NCI-H446 treated with DMSO at 0.1 percent for 48 hours (cell line): ENCODE measurements at places on chromosomes 11 and 22.

DNA sequence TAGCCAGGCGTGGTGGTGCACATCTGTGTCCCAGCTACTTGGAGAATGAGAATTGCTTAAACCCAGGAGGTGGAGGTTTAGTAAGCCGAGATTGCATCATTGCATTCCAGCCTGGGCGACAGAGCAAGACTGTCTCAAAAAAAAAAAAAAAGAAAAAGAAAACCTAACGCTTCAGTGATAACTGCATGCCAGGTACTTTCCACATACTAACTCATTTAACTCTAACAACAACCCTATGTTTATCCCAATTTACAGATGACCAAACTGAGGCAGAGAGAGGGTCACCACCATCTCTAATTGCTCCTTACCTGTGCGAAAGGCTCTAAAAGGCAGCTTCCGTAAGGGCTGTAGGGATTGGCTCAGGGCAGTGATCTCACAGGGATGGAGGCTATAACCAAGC is 11.6 kb downstream of the PISD start:
- DNase-seq, result no peak

DNA sequence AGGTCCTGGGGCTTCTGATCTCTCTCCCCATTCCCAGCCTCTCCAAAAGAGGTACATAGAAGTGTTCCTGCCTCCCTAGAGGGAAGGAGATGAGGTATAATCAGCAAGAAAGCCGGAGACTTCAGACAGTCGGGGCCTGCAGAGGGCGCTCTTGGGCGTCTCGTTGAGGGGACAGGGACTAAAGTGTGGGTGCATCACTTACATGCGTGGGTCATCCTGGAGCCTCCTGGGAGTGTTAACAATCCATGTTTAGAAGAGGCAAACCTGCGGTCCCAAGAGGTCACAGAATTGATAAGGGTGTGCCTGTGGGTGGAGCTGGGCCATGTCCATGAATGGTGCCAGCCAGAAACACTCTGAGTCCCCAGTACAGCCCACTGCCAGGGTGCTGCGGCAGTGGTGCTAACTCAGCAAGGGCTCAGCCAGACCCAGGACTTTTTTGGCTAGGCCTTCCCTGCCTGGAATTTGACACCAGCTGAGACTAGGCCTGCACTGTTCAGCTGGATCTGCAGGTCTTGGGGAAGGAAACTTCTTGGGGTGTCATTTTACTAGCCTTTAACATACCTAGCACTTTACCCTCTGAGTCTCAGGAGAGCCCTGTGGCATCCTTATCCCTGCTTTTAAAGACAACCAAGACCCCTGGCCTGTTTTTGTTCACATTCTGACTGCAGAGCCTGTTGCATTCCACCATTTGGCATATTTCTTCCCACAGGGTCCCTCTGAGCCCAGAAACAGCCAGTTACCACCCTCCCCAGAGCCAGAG is 5.5 kb downstream of the YDJC start:
- no peak for DNase-seq

DNA sequence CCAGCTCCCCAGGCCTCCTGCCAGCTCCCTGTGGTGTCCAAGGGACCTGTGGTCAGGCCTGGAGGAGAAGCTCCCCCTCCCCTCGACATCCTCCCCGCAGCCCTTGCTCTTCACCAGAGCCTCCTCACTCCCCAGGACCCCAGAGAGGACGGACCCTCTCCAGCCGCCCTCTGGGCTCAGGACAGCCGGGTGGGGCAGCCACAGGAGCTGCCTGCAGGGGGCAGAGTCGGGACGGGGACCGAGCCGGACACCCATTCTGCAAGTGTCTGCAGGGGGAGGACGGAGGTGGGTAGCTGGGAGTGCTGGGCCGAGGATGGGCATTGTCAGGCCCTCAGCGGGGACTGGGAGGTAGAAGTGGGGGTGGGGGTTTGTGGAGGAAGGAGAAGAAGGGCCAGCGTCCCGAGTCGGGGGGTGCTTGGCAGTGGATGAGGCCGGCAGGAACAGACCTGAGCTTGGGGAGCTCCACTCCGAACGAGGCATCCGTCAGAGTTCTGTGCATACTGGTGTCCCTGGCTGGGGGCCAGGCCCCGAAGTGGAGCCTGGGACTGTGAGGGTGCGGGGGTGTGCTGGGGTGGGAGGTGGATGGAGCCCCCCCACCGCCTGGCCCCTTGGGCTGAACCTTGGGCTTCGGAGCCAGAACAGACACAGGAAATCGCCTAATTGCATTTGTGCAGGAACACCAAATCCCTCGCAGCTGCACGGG is 15.2 kb downstream of the PRR33 start:
- DNase-seq, result no peak

- DNase-seq, result no peak
These were observed 5.7 kb downstream of the ZFTA start for GRCh38 chr11:63762654-63763495.

- DNase-seq, result no peak
These were observed 533.1 kb upstream of the TENM4 start for GRCh38 chr11:79973721-79974617.

GRCh38 chr11:12213883-12214282 is 103.5 kb downstream of the MICAL2 start:
- no peak for DNase-seq

DNA sequence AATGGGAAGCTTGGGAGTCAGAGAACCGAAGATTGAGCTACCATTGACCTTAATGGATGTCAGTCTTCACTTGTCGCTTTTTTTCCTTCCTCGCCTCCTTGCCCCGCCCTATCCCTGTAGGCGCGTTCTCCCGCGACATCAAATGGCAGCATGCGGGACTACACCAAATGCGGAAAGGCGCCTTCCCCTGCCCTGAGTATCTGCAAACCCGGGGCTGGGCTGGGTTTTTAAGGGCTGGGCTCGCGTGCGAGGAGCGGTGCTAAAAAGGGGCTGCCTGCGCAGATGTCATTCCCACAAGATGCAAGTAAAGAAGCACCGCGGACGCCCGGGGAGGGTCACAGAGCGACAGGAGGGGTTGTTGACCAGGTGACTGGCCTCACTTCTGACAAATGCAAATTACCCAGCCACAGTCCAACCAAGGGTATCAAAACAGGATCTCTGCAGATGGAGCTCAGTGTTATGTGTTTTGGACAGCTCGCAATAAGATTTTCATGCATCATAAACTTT is 4.7 kb upstream of the FAM111B start:
- DNase-seq, result no peak

GRCh38 chr11:18578975-18579598 is 9.4 kb downstream of the UEVLD start:
- DNase-seq, result no peak

GRCh38 chr11:46050662-46051061 is 70.6 kb downstream of the PHF21A start:
- DNase-seq, result no peak

- DNase-seq, result no peak
These were observed at the start of gene VEGFB for GRCh38 chr11:64233913-64234586. Gene VEGFB, plus strand, starts transcription at chr11:64234584. Its CDS starts 250 bp downstream, at chr11:64234834.

GRCh38 chr11:29251738-29252137 is 765.1 kb downstream of the KCNA4 start:
- no peak for DNase-seq

DNA sequence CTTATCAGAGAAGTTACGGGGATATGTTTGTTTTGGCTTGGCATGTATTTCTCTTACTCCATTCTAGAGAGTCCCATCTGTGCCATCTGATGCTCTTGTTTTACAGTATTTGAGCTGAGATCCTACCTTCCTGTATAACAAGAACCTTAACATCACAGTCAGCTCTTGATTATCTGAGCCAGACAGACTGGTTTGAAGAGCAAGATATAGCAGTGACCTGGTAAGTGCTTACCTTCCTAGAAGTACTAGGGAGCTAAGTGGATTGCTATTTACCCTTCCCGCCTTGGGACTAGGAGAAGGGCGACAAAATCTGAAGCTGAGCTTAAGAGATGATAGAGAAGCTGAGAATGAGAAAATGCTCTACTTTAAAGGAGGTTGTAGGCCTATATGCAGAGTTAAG is 235.3 kb downstream of the CSNK2A3 start:
- DNase-seq, result no peak

DNA sequence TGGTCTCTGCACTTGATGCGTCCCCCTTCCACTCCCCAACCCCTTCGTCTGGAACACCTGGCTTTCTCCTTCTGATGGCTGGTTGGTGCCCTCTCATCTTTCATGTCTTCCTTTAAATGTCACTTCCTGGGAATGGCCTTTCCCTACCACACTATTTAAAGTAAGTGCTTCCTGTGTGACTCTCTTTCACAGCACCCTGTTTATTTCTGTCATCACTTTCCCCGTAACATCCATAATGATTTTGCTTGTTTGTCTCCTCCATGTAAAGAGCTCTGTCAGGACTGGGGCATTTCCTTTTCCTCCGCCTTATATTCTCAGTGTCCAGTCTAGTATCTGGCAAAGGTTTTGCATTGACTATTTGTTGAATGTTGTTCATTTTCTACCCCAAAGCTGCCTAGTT is 143.0 kb downstream of the DBX1 start:
- DNase-seq, result no peak

DNA sequence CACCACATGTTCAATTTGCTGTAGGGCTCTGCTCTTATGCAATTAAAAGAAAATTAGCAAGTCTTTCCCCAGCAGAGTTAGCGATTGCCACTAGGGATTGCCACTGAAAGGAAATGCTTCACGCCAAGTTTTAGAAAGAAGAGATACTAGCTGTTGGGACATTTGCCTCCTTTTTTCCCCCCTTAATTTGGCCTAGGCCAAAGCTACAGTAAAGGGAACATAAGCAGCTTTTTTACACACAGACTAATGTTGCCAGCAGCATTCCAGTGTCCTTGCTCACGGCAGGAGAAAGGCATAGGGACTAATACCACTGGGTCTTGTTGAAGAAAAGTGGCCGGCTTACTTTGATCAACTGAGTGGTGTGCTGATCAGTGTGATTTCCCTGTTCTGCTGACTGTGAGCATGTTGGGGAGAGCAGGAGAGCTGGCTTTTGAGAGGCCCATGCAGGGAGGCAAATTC is 71.2 kb downstream of the PHF21A start:
- DNase-seq, result no peak

GRCh38 chr22:46287873-46288751 is 8.6 kb upstream of the GTSE1 start:
- DNase-seq, result no peak
